ENCODE measurements at places on chromosomes 5 and 9.

DNA sequence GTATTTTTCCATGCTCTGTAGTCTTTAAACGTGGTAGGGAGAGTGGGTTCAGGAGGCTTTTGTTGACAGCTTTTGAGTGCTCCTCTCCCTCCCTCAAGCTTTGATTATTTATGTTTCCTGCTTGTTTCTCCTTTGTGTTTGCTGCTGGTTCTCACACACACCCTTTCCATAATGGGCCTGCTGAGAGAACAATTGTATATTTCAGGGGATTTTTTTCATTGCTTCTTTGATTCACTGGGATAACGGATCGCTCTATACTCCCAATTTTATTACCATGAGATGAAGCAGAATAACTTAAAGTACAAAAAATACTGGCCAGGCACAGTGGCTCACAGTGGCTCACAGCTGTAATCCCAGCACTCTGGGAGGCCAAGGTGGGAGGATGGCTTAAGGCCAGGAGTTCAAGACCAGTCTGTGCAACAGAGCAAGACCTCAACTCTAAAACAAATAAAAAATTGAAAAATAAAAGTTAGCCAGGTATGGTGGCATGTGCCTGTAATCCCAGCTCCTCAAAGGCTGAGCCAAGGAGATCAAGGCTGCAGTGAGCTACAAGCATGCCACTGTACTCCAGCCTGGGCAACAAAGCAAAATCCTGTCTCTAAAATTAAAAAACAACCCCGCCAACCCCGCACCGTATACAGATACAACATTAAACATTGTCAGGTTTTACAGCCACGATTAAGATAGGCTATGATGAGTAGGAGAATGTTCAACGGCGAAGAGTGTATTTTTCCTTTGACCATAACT lies 66.9 kb downstream of the USP20 start:
- DNase-seq = no peak

DNA sequence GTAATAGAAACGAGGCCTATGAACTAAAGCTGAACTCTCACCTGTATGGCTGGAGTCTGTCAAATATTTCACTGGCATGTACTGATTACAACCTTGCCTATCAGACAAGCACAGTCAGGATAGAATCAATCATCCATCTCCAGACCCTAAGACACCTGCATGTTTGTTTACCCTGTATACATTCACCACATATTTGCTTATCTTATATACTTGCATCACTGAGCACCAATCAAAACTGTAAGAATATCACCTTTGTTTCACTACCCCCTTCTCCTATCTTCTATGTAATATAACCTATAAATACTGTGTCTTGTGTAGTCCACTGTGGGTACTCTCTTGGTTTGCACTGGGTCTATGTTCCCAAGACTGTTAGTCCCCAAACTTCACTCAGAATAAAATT lies 1085.7 kb downstream of the TAF11L14 start:
- DNase-seq = no peak

DNA sequence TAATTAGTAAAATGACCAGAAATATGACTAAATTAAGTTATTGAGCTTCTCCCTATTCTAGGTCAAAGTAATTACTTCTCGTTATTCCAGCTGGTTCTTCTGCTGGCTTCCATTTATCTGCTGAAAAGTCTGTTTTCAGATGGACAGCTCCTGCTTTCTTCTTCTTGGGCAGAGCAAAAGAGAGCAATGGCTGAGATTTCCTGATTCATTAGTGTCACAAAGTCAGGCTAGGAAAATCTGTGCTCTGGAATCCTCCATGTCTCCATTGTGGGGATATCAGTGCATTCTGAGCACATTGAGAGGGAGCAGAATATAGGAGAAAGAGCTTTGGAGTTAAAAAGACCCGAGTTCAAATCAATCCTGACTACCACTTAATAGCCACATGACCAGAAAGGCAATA lies 33.7 kb upstream of the NRG2 start:
- DNase-seq = no peak

DNA sequence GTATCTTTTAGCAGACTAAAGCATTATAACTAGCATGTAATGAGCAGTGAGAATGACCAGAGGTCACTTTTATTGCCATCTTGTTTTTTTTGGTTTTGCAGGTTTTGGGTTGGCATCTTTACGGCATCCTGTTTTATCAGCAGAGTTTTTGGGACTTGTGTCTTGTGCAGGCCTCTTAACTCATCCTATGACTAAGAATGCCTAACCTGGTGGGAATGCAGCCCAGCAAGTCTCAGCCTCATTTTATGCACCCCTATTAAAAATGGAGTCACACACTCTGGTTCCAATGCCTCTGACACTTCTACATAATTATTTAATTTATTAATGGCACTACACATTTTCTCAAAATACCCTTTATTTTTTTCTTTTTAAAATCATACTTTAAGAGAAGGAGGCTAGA lies 726.5 kb upstream of the RIOK2 start:
- no peak for DNase-seq

- DNase-seq = no peak
Observed at GRCh38 chr5:125088522-125089105, 342.2 kb upstream of the ZNF608 start.

DNA sequence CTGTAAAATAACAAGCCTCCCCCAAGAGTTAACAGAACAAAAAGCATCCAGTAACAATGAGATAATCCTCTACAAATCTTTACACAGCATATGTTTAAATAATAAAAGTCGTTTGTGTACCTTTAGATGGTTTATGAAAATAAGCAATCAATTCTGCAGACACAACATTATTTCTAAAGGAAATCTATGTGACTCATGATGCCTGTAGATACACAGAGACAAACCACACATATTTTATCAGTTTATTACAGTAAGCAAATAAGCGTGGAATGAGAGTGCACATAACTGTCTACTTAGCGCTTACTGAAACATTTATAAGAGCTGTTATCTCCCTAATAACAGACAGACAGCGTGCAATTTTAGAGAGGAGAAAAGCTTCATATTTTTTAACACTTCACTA lies 243.6 kb downstream of the AP3B1 start:
- no peak for DNase-seq

GRCh38 chr5:32202394-32202793 lies 28.3 kb upstream of the GOLPH3 start:
- DNase-seq = no peak

DNA sequence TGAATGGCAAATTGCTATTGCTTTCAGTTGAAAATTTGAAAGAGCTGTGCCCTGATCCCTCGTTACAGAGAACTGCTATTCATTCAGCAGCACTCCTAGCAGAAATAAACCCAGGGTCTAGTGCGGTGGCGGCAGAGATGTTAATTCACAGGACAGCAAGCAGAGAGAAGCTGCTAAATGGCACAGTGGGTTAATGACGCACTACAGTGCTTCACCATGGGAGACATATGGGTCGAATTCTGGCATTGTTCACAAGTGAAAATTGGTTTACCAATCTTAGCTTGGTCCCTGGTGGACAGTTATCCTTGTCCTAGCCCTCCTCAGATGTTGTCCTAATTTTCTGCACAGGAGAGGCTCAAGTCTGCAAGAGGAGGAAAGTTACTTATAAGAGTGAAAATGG lies 807.4 kb downstream of the TLE1 start:
- DNase-seq = no peak

Data from activated naive CD4-positive, alpha-beta T cell treated with anti-CD3 and anti-CD28 coated beads for 36 hours (primary cell).